ENCODE measurements at places on chromosomes 16 and 17.
A peak's percentile ranks its signal among the peaks of the same experiment; 100 is the strongest.

- DNase-seq, result no peak
These were observed 34.6 kb downstream of the RGS9 start for GRCh38 chr17:65171752-65172151.

- DNase-seq, result no peak
These were observed 195.1 kb downstream of the IRF8 start for GRCh38 chr16:86093801-86094750.

- DNase-seq, result no peak
These were observed 690 bp downstream of the NDE1 start for GRCh38 chr16:15650698-15651171.

GRCh38 chr17:60823515-60823914, 145.9 kb downstream of the BCAS3 start:
- no peak for DNase-seq

GRCh38 chr17:82419540-82419939, 1.2 kb upstream of the OGFOD3 start:
- no peak for DNase-seq

- no peak for DNase-seq
These were observed 155.2 kb upstream of the MYOCD start for GRCh38 chr17:12510535-12510934.

DNA sequence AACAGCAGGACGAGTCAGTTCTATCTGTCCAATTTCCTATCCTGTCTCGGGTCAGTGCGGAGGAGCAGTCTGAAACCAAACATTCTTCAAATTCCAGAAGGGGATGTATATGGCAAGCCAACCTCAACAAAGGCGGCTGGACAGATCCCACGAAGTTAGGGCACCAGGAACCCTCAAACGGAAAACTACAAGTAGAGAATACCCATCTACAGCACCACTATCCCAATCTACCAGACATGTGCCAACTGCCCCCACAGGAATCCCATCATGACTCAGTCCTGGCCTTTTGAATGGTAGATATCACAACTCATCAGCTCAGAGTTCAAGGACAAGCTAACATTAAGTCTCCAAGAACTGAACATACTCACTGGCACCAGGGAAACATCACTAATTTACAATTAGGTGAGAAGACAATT, 2.3 kb downstream of the NAT9 start:
- no peak for DNase-seq

GRCh38 chr16:83458612-83459011, 349.2 kb upstream of the HSBP1 start:
- no peak for DNase-seq

- no peak for DNase-seq
These were observed 28.6 kb upstream of the DBNDD1 start for GRCh38 chr16:90047714-90048346.

DNA sequence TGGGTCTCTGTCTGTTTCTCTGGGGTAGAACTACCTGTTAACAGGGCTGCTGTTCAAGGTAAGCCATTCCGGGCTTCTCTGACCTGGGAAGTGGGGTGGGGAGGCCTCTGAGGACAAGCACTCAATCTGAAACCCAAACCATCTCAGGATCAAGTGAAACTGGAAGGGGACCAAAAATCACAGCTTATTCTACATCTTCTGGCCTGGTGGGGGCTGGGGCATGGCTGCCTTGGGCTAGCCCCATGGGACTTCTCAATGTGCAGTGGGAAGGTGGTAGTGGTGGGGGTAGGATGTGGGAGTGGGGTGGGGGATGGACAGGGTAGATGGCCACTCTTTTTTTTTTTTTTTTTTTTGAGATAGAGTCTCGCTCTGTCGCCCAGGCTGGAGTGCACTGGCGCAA, 5.5 kb downstream of the FLOT2 start:
- no peak for DNase-seq

DNA sequence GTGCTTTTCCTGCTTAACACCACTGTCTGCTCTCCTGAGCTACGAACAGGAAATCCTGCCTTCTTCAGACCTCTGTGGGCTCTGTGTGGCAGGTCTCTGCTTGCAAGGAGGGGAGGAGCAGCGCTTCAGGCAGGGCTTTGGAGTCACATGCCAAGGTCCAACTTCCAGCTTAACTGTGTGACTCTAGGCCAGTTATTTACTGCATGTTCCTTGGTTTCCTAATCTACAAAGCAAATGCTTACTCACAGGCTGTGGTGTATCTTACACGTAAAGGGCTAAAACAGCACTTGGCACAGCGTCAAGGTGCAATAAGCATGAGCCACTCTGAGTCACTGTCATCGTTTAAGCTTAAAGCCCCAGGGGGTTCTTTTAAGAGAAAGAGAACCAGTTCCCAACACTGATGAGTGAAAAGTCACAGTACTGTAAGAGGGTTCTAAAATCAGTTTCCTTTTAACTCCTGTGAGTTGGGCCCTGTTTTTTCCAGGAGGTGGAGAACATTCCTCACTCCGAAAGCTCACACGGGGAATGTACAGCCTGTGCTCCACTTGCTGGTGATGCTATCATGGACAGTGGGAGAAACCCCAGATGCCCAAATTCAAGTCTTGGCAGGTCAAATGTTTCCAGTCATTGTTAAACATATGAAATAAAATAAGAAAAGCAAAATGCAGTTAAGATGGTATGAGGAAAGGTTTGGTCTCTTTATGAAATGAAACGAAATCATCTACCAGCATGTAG, 54.1 kb upstream of the BCAR1 start:
- DNase-seq, result peak; percentile 8

DNA sequence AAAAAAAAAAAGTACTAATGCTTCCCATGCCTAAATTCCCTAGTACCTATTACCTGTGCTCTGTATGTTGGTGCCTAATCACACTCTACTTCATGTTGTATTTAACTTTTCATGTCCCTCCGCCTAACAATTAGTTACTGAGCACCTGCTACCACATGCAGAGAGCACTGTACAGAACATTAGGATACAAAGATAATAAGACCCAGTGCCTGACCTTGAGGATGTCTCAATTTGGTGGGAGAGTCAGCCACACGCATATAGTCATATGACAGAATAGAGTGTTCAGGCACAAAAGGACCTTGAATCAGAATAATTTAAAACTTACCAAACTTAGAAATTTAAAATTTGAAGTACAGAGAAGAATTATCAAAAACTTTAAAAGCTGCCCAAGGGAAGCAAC, 42.1 kb downstream of the USP31 start:
- no peak for DNase-seq

- no peak for DNase-seq
These were observed 39.0 kb upstream of the KCNJ2 start for GRCh38 chr17:70130289-70130688.

- DNase-seq, result no peak
These were observed 9.5 kb downstream of the DLX4 start for GRCh38 chr17:49978501-49978900.

GRCh38 chr16:29009050-29009837, 24.4 kb downstream of the LAT start:
- DNase-seq, result no peak

GRCh38 chr16:46929378-46930332, 43.8 kb downstream of the DNAJA2 start:
- DNase-seq, result peak; percentile 32

DNA sequence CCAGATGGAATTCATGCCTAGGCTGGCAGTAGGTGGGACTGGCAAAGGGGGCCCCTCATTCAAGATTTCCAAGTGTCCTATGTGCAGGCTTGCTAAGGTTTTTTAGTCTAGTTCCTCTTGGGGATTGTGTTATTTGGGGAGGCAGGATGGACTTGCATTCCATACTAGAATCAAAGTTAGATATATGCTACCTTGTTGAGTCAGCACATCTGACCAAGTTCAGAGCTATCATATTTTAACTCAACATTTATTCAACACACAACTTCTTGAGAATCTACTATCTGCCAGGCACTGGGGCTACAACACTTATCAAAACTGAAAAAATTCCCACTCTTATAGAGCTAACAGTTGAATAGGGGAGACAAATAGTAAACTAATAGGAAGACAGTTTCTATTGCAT, 6.7 kb downstream of the GP2 start:
- DNase-seq, result no peak

DNA sequence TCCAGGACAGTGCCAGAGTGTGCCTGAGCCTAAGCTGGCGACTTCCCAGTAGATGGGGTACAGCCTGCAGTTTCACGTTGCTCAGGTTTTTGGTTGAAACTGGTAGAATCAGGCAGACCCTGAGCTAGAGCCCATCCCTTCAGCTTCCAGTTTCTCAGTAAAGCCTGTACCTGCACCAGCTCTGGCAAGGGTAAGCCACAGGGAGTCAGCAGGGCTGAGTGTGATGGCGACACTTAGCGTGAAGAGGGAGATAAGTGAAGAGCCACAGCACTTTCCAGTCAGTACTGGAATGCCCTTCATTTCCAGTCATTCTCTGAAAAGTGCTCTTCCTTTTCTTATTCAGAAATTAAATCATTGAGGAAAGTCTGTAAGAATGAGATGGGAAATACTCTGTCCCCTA, 22.4 kb downstream of the PLD6 start:
- no peak for DNase-seq

DNA sequence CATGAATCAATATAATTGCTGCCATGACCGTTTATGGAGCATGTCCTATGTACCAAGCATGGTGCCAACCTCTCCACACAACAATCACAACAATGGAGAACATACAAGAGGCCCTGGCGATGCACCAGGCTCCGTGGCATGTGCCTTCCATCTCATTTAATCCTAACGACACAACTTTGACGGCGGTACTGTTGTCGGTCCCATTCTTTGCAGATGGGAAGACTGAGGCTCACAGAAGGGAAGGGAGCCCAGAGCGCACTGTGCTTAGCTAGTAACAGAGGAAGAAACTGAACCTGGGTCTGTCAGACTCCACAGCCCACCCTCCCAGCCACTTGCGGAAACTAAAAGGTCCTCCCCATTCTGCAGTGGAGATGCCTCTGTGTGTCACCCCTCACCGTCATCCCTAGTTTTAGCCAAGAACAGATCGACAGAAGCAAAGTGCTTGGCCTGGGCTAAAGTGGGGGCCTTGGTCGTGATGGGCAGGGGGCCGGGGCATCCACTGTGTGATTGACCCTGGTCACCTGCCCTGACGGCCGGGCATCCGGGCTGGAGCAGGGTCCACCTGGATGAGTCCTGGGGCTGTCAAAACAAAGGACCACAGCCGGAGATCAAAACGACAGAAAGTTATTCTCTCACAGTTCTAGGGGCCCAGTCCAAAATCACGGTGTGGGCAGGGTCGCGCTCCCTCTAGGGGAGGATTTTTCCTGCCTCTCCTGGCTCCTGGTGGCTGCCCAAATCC, 183.9 kb downstream of the C16orf95 start:
- DNase-seq, result no peak

- DNase-seq, result no peak
These were observed 9.2 kb downstream of the TBC1D16 start for GRCh38 chr17:80026359-80027042.

- DNase-seq, result peak; percentile 32
These were observed 1.1 kb upstream of the STUB1 start for GRCh38 chr16:678858-679813.

- no peak for DNase-seq
These were observed 818 bp downstream of the DNAJC7 start for GRCh38 chr17:42016411-42016831.

- DNase-seq, result no peak
These were observed 271.5 kb upstream of the C16orf82 start for GRCh38 chr16:26795184-26795583.

DNA sequence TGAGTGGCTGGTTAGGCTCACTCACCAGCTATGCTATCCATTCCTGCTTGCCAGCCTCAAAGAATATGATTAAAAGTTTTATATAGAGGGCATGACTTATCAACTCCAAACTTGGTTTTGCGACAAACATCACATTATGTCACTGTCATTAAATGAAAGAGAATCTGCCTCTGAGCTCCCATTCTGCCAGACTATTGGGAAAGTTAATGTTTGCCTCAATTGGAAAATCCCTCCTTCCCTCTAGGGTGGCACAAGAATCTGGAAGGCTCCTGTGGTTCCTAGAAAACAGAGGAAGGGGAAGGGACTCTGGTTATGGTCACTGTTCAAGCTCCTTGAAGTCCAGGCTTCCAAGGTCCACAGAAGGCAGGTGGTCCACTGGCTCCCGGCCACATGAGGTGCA, 50.5 kb upstream of the TEX2 start:
- no peak for DNase-seq

- DNase-seq, result no peak
These were observed 1755.4 kb downstream of the TP53TG3F start for GRCh38 chr16:35214840-35215239.

- no peak for DNase-seq
These were observed 4.6 kb downstream of the IRF8 start for GRCh38 chr16:85903559-85903958.

GRCh38 chr16:81623365-81624102, 155.6 kb upstream of the PLCG2 start:
- DNase-seq, result peak; percentile 23

DNA sequence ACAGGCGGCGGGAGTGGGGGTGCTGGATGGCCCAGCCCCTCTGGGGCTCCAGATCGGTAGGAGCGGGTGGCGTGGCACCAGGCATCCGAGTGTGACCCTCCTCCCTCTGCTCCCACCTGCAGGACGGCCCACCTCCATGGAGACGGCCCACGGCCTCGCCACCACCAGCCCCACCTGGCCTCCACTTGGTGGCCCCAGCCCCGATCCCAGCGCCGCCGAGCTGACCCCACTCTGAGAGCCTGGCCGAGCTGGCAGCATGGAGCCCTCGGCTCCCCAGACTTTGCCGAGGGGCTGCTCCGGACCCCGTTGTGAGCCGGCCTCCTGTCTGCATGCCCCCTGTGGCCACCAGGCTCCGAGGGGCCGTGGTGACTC, 4.7 kb upstream of the NUDT16L1 start:
- no peak for DNase-seq

- DNase-seq, result no peak
These were observed 10.2 kb downstream of the IL4R start for GRCh38 chr16:27323781-27324561.

DNA sequence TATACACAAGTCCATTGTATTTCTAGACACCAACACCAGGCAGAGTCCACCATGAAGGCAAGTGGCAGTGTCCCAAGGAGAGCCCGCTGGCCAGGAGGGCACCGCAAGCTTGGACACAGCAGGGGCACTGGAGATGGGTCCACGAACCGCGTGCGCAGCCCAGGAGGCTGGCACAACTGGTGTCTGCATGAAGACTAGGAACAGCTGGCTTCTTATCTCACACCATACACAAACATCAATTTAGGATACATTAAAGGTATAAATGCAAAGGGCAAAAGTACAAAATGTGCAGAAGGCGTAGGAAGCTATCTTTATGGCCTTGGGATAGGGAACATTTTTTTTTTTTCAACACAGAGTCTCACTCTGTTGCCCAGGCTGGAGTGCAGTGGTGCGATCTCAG, 52.4 kb downstream of the ANKRD11 start:
- no peak for DNase-seq

- DNase-seq, result no peak
These were observed 59.2 kb downstream of the TBC1D16 start for GRCh38 chr17:79976451-79976850.
